ENCODE measurements at places on chromosomes 4 and X.
A peak's percentile ranks its signal among the peaks of the same experiment; 100 is the strongest.

GRCh38 chr4:147220833-147221232 lies 260.1 kb upstream of the EDNRA start:
- peak; percentile 23 for DNase-seq

DNA sequence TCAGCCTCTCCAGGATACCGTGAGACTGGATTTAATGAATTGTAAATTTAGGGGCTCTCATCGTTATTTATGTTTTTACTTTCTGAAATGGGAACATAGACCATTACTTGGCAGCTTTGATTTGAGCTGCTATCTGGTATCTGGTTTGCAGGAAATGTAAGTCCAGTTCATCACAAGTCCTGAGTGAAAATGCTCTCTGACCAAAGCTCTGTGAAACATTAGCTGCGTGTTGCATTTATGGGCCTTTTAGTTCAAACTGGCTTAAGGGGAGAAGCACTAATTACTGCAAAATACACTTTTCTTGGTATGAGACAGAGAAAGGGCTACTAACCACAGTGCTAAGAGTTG lies 420 bp downstream of the CC2D2A start:
- DNase-seq = no peak

DNA sequence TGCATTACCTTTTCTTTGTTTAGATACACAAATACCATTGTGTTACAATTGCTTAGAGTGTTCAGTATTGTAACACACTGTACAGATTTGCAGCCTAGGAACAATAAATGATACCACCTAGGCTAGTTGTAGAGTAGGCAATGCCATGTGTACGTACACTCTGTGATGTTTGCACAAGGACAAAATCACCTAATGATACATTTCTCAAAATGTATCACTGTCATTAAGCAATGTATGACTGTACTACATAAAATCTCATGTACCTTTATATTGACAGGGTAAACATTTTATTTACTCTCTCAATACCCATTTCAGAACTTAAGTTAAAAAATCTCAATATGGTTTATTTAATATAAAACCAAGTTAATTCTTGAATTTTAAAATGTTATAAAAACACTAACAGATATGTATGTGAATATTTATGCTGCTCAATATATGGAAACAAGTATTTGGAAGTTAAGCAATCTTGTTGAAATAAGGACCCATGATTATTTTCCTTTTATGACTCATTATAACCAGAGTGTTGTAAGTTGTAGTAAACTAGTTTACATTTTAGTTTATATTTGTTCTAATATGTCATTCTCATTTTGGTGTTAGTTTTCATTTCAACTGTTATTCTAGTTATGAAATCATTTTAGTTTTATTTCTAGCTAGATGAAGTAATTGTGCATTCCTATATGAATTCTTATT lies 409.2 kb downstream of the TLL1 start:
- DNase-seq = no peak

GRCh38 chr4:8165374-8165896 lies 6.8 kb upstream of the ABLIM2 start:
- DNase-seq = no peak

DNA sequence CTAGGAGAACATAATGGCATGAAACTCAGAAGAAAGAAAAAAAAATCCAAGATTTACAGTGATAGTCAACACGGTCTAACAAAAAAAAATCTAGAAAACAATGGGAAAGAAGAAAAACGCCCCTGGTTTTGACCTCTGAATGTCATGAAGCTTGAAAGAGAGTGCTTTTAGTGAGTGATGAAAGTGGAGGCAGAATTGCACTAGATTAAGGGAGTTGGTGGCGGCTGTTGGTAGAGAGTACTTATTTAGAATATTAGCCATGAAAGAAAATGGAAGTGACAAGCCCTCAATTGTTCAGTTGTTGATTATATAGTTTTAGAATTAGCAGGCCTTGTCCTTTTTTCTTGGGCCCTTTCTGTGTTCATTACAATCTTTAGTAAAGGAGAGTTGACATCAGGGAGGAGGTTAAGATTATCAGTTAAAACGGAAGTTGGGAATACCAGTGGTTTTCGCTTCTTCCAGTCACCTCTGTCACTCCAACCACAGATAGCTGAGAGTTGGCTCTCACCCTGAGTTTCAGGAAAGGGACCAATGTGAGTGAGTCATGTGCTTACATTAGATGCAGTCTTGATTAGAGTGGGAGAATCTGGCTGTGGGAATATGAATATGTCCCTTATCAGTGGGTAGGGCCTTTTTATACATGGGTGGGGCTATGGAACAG lies 29.7 kb downstream of the EREG start:
- DNase-seq = peak; percentile 93

DNA sequence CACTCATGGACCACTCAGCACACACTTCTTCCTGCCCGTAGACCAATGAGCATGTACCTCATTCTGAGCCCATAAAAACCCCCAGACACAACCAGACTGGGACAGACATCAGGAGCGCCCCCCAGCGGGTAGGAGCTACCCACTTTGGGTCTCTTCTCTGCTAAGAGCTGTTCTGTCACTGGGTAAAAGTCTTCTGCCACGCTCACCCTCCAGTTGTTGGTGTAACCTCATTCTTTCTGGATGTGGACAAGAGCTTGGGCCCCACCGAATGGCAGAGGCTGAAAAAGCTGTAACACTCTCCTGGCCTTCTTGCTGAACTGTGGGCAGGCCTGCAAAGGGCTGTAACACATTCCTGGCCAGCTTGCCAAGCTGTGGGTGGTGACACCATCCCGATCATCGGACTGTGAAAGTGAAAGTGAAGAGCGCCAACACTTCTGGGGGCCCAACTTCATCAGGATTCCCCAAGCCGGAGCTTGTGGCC lies 137.6 kb downstream of the TECRL start:
- no peak for DNase-seq

Data from fibroblast of villous mesenchyme (primary cell).